Activated CD8-positive, alpha-beta T cell treated with anti-CD3 and anti-CD28 coated beads for 36 hours (primary cell): ENCODE measurements at places on chromosomes 7 and 10.

DNA sequence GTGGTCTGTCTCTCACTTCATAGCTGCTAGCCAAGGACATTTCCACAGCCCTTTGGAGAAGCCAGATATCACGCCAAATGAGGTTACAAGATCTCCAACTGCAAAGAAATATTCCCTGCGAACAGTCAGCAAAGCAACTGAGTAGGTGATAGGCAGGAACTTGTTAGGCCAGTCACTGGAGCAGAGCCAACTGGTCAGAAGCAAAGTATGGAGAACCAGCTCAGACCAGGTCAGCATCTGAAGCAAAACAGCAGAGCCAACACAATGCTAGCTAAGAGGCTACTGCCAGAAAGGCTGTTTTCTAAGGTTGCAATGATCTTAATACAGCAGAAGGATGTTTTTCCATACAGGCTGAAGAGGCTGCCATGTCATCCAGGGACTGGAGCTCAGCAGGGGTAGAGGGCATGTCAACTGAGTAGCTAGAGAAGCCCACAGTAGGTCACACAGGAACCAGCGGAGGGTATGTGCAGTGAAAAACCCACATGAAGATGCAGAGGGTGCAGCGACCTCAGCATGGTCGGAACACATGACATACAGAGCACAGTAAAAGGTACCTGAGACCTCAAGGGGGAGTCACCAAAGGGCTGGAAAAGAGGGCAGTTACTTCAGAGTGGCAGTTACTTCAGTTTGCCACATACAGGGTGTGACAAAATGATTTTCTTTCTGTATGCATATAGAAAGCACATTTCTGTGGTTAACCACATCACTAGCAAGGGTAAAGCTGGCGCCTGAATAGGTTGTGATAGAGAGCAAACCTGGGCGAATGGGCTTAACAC, 8.9 kb downstream of the SEC31B start:
- DNase-seq: peak; percentile 93

DNA sequence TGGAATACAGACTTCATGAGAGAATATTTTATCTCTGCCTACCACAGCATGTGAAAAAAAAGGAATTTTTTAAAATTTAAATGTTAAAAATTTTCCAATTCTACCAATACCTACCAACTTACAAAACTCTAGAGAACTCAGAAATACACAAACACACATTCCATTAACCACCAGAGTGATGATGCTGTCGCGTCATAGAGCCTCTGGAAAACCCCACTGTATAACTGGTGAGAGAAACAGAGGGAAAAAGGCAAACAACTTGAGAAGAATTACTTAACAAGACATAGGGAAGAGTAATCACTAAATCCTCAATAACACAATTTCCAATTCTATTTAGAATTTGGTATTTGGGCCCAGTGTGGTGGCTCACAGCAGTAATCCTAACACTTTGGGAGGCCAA, 6.2 kb upstream of the SPOCK2 start:
- DNase-seq: no peak

GRCh38 chr7:94277236-94277635, 117.5 kb upstream of the COL1A2 start:
- DNase-seq: no peak

GRCh38 chr10:104323085-104323484, 15.2 kb downstream of the ITPRIP start:
- DNase-seq: no peak

GRCh38 chr10:4390219-4390618, 435.8 kb upstream of the AKR1E2 start:
- DNase-seq: no peak

DNA sequence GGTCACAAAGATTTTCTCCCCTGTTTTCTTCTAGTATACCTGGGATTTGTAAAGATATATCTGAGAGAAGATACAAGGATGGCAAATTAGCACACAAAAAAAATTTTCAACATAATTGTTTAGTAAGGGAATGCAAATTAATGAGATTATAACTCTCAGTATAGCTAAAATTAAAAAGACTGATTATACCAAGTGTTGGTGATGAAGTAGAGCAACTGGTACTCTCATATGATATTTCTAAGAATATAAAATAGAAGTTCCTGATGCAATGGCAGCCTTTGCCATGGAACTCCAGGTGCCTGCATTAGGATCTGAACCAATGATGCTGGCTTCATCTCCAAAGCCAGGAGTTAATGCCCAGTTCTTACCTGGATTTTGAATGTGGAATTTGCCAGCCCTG, 51.4 kb upstream of the KIAA1217 start:
- DNase-seq: no peak

- no peak for DNase-seq
Observed at GRCh38 chr7:143499743-143500348, 22.2 kb downstream of the TAS2R41 start.

DNA sequence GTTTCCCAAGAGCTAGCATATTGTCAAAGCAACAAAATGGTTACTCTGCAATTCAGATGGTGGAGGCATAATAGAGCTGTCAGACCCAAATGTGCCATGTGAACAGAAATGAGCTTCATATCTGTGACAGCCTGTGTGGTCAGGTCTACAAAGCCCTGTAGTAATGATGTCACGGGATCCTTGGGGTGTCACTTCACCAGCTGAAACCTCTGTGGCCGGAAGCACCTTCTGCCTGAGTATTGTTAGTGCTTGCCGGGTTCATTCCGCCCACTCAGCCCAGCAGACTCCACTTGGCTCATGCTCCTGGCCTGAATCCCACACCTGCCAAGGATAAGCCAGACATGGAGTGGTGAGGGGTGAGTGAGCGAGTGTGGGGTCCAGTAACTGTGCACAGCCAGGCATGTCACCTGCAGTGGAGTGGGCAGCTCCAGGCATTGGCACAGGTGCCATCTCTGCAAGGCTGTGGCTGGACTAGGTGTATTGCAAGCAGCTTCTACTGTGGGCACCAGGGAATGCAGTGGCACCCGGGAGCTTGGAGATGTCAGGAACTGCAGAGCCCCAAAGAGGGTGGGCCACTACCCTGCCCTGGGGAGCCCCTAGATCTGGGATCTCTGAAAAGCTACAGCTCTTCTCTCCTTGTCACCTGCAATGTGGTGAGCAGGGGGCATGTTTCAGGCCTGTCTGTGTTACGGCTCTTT, 341.9 kb upstream of the CHRM2 start:
- DNase-seq: no peak

- DNase-seq: peak; percentile 55
Observed at GRCh38 chr7:158587162-158588084, at the start of gene PTPRN2. PTPRN2 (minus strand) TSS chr7:158587823.

DNA sequence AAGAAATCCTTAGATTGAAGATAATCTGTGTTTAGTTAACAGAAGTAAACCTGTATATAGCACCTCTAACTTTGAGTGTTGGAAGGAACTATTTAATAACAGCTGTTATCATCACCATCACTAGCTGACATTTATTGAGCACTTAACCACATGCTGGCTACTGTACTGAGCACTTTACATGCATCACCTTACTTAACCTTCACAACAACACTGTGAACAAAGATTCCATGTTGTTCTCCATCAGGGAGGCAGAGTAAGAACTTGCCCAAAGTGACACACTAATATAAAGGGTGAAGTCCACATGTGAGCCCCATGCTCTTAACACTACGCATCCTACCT, 182.2 kb downstream of the ST7 start:
- DNase-seq: no peak

GRCh38 chr10:66637273-66638036, 288.4 kb upstream of the LRRTM3 start:
- DNase-seq: no peak

- DNase-seq: peak; percentile 25
Observed at GRCh38 chr10:84341983-84342382, 13.6 kb downstream of the CCSER2 start.

DNA sequence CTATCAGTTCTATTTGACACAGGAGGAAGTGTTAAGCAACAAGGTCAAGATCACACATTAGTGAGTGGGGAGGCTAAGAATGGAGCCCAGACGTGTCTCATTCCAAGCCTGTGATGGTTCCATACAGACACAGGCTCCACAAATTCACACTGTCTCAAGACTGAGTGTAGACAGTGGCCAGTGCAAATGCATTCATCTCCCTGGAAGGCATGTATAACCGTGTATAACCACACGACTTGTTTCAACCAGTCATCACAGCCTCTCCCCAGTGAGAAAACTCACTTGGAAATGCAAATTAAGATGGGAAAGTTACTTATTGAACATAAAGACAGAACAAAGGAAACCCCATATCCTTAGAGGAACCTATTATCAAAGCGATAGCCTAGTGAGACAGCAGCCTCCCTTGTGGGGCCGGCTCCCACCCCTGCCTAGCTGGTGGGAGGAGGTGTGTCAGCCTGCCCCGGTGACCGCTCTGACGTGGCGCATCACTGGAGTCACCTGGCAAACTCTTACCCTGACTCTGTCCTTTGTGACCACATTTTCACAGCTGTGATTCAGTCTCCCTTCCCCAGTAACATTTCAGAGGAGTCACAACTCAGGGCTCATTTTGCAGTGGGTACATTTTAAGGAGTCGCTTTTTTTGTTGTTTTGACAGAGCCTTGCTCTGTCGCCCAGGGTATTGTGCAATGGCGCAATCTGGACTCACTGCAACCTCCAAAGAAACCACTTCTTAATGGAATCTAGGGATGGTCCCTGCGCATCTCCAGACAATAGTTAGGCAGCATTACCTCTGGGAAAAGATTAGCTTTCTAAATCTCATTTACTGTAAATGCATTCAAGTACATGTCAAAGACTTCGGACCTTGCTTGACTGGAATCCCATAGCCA, 126.6 kb upstream of the PARD3 start:
- DNase-seq: no peak

DNA sequence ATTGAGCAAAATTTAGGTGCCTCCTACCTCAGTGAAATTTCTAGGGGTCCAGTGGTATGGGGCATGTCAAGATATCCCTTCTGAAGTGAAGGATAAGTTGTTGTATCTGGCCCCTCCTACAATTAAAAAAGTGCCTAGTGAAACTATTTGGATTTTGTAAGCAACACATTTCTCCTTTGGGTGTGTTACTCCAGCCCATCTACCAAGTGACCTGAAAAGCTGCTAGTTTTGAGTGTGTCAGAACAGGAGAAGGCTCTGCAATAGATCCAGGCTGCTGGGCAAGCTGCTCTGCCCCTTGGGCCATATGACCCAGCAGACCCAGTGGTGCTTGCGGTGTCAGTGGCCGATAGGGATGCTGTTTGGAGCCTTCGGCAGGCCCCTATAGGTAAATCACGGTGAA, 46.0 kb downstream of the PTPRE start:
- no peak for DNase-seq

- DNase-seq: peak; percentile 71
Observed at GRCh38 chr7:64686493-64687184, 20.7 kb downstream of the ZNF107 start.

GRCh38 chr10:72104472-72105097, 16.2 kb upstream of the SPOCK2 start:
- DNase-seq: no peak

- no peak for DNase-seq
Observed at GRCh38 chr10:116687633-116688032, 54.7 kb downstream of the HSPA12A start.

DNA sequence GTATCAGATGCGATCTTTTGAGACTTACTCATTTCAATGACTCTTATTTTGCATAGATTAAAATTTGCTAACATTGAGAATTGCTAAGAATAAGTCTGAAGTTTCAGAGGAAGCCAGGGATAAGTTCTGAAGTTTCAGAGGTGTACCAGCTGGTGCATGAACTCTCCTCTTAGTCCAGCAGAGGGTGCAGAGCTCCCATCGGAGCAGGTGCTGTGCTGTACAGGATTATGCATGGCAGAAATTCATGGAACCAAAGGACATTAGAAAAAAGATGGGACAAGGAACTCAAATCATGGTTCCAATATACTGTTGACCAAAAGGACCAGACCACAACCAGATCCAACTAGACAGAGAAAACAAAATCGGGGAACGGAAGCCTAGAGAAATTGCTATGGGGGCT, 41.9 kb downstream of the MGAM2 start:
- DNase-seq: no peak

DNA sequence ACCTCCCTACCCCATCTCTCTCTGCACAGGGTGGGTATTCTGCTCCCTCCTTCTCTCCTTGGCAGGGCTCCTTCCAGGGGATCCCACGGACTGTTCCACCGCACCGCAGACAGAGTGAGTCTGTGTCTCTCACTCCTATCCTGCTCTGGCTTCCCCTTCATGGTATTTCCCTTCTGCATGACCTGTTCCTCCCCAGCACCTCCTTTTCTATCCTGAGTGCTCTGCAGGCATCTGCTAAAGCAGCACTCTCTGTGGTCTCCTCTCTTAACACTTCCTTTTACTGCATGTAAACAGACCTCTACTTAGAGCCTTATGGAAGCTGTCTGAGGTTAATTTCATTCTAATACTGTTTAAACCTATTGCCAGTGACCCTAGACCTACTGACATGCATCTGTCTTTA, 171.5 kb downstream of the CCSER2 start:
- no peak for DNase-seq

GRCh38 chr7:143126146-143126545, 5.7 kb upstream of the PIP start:
- no peak for DNase-seq

DNA sequence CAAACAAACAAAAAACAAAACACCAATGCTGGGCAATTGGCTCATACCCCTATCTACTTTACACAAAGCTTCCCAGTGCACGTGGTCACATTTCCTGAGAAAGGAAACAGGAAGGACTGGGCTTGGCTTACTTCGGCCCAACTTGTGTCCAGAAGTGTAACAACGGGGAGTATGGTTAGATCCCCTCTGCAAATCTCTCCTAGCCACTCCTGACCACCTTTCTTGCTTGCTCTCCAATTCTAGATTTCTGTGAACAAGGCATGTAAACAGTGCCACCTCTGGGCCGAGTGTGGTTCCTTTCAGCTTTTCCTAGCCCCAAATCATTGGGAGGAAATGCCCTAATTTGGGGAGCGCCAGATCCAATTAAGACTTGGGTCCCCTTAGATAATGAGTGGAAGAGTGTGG, 21.0 kb upstream of the FRAT2 start:
- DNase-seq: no peak

DNA sequence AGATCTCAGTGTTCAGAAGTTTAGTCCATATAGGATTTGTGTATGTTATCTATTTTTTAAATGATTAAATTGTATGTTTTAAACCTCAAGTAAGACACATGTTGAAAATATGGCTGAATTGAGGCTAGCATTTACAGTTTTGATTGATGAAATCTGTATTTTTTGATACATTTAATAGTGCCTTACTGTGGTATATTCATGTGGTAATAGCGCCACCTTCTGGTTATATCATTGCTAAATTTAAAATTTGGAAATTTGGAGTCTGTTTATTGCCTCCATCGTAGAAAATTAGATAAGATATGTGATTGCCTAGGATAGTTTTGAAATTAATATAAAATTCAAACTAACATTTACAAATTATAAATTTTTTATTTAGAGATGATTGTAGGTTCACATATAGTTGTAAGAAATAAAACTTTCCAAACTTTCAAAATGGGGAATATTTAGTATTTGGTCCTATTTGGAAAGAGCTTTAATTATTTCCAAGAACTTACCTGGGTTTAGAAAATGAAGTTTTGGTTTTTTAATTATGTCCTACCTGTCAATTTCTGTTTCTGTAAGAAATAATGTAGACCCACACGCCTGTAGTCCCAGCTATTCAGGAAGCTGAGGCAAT, 19.1 kb upstream of the ARMS2 start:
- no peak for DNase-seq
